ENCODE measurements at places on chromosomes 3 and 15.

DNA sequence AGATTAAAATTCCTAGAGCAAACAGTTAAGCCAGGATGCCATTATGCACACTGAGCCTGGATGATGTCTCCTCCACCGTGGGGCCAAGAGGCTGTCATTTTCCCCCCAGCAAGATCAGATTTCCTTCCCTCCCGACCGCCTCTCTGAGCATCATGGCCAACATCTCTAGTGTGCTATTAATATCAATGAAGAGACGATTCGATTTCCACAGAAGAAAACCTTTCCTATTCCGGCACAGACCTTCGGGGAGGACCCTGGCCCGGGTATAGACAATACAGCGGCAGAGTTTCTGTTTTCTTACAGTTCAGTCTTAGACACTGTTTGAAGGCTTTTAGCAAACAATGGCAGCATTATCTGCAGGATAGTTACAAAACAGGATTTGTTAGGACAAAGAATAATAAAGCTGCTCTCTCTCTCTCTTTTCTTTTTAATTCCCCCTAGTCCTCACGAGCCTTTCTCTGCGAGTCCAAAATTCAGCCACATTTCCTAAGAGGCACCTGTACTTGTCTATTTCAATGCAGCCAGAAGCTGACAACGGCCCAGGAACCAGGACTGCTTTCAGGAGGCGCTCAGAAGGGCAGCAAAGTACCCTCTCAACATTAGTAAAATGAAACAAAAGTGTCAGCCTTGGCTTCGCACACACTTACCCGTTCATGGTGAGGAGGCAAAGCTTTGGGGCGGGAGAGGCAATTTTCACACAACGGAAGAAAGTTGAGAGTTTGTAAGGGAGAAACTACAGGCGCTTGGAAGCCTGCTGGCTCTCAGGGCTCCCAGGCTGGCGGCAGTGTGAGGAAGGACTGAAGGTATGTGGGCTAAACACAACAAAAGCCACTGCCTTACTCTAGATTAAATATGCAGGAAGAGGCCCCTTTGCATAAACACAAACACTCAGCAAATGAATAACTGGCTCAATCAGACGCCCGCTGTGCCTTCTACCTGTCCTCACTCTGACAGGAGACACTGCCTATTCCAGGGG is 278.0 kb downstream of the FOXP1 start:
- DNase-seq, result peak; percentile 19

DNA sequence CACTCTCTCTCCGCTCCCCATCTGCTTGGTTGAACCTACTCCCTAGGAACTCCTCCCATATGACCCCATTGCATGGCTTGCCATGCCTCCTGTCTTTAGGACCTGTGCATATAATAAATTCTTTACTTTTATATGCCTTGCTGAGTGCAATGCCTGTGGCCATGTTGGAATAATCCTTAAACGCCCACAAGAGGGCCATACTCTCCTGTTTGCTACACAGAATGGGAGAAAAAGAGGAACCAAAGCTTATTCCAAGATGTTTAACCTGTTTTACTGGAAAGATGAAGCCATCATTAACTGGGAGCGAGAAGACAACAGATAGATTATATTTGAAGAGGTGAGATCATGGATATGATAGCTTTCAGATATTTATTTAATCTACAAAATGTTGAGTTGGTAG is 1097.8 kb downstream of the NAALADL2 start:
- DNase-seq, result no peak

GRCh38 chr3:56887402-56888025 is 85.8 kb upstream of the ARHGEF3 start:
- no peak for DNase-seq

- no peak for DNase-seq
Measured at GRCh38 chr3:53748512-53749271, 97.5 kb downstream of the CHDH start.

- DNase-seq, result no peak
Measured at GRCh38 chr3:113213896-113214587, 2.7 kb downstream of the BOC start.

DNA sequence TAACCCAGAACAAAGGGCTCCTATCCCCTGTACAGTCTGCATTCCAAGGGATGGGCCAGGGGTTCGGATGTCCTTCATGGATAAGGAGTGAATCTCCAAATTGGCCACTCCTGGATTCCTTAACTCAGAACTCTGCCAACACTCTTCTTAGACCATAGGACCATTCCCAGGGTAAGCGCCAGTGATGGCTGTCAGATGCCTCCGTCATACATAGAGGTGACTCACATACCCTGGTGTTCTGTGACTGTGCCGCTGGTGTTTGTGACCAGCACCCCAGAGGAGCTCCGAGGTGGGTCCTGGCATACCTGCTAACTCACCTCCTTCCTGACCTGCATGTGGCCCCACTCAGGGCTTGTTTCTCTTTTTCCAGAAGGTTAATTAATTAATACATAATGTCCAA is 134.7 kb downstream of the KLF13 start:
- no peak for DNase-seq

DNA sequence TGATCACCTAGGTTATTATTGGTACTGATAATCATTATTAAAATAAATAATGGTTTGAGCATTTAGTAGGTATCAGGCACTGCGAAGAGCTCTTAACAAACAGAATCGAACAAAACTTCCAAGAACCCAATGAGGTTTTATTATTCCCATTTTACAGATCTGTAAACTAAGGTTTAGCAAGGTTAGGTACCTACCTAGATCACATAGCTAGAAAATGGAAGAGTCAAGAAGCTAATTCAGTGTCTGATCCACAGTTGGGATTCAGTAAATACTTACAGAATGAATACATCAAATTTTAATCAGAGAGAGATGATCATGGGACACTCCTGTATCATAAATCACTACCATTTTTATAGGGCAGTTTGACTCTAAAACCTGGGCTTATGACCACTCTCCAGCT is 15.5 kb downstream of the GJD2 start:
- DNase-seq, result no peak

DNA sequence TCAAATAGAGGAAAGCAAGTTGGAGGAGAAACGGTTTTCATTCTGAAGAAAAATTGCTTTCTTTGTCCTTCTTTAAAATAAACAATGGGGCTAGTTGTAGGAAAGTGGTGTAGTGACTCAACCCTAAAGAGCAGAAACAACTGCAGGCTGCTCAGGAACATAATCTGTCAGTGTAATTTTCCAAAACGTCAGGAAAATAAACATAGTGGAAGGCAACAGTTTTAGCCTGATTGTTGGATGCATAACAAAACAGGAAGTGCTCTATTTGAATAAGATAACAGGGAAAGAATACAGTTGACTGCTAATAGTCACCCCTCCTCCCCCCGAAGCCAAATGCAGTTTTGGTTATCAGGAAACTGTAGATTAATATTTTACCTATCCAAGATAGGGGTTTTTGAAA is 167.6 kb downstream of the ECT2 start:
- DNase-seq, result no peak

GRCh38 chr3:74390121-74390877 is 224.2 kb downstream of the CNTN3 start:
- DNase-seq, result no peak

- DNase-seq, result peak; percentile 16
Measured at GRCh38 chr3:129824926-129825541, 68.5 kb downstream of the TMCC1 start.

GRCh38 chr3:187291512-187292132 is at the start of gene MASP1:
TSS of gene MASP1 (minus strand) at chr3:187291737. CDS start at chr3:187291632, 105 bp downstream.
- DNase-seq, result no peak

DNA sequence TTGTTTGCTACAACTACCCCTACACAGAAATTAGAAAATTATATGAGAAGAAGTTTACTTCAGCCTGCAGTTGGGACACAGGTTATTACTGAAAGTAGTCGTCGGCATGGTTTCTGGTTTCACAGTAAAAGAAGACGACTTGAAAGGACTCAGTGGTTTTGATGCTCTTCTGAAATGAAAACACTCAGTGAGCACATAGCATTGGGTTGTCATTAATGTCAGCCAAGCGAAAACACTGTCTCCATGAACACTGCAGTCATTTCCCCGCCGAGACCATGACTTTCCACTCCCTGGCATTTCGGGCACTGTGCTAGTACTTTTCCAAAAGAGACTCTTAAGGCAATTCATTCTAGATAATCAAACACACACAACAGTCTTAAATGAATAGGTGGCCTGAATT is 69.2 kb upstream of the ICE2 start:
- DNase-seq, result no peak

DNA sequence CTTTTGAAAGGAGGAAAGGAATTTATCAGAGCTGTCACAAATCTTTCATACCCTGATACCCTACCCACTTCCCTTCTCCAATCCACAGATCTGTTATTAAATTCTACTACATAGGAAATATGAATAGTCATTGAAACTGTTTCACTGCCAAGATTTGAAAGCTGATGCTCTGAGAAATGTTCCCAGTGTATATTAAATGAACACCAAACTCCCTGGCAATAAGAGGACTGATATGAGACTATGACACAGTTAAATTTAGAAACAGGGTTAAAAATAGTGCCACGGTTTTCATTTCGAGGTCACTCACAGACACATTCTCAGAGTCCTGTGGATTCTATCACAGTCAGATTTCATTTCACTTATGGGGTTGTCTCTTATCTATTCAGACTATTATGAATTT is 27.2 kb upstream of the GBE1 start:
- no peak for DNase-seq

DNA sequence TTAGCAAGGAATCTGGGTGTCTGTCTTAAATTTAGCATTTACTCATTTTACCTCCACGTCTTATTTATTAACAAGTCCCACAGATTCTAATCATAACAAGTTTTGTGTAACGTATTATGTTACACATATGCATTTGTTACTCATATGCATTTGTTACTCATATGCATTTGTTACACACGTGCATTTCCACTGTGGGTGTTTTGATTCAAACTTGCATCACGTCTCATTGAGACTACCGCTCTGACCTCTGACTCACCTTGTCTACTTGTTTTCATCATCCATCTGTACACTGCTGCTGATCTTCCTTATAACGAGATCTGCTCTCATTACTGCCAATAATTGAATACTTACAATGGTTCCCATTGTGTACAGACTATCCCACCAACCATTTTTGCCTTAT is 1141.4 kb downstream of the TBL1XR1 start:
- DNase-seq, result no peak

DNA sequence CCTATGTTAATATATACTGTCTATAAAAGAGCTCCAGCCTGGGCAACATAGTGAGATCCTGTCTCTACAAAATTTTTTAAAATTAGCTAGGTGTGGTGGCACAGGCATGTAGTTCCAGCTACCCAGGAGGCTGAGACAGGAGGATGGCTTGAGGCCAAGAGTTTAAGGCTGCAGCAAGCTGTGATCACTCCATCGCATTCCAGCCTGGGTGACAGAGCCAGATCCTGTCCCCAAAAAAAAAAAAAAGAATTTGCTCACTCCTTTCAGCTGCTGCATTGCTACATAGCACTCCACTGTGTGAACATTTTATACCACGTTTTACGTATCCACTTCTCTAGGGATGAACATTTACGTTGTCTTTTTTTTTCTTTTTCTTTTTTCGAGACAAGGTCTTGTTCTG is 6.0 kb upstream of the TSEN2 start:
- no peak for DNase-seq

GRCh38 chr3:33773637-33774036 is 24.8 kb upstream of the PDCD6IP start:
- DNase-seq, result no peak

DNA sequence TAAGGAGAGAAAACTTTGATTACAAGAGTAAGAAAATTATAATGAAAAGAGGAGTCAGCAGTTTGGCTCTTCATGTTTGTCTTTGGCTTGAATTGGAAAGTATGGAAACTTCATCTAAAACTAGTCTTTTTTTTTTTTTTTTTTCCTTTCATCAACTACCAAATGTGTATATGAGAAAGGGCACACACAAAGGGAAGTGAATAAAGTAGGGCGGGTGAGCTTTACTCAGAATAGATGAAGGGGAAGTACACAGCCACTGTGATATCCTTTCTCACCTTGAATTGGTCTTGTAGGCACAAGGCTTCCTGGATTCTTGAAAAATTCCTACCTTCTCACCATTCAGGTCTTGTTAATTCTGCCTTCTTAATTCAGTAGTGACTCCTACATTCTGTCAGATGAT is 652.3 kb upstream of the KCNMB2 start:
- DNase-seq, result no peak

- no peak for DNase-seq
Measured at GRCh38 chr3:67529915-67530314, 124.5 kb downstream of the SUCLG2 start.

DNA sequence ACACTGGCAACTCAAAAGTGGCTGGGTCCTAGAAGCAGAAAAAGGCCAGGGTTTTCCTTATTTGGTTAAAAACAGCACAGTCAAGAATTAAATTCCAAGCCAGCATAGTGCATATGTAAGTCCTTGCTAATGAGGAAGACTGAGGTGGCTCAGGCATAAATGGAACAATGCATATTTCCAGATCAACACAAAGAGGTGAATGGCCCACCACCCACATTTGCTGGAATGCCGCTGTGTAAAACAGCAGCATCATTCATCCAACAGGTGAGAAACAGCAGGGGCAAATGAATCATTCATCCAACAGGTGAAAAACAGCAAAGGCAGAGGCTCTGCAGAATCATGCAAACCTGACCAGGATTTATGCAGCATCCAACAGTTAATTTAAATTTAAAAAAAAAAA is 32.9 kb downstream of the GPR176 start:
- no peak for DNase-seq

DNA sequence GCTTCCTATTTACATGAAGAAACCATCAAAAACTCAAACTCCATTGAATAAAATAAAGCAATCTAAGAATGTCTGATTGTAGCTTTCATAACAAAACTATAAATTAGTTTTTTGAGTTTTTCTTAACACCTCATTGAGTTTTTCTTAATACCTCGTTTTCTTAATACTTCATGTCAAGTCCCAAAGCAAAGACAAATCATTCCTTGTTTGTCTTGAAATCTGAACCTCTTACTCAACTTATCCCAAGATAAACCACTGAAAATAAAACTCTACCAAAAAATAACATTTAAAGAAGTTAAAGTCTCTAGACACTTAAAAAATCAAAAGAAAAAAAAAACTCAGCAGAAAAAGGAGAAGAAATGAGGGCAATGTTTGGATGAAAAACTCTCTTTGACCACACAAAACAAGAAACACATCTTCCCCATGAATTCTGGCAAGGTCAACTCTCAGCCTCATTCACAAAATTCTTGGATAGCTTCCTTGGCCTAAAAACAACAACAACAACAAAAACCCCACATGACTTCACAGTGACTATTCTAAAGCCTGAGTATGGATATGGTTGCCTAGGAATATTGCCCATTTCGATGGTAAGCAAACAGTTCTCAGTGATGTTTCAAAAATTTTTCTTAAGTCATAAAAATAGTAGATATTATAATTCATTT is 38.2 kb downstream of the TMCC1 start:
- no peak for DNase-seq

DNA sequence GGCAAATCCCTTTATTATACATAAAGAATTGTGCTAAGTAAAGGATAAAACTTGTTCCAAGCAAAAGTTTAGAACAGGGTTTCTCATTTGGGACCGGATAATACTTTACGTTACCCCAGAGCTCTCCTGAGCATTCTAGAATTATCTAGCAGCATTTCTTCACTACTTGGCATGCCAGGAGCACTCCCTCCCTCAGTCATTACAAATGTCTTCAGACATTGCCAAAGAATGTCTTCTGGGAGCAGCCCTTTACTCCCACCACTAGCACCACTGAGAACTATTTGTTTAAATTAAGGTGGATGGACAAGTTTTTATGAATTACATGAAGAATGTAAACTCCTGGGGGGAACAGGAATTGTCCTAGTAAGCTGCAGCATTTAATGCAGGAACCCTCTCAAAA is 516.4 kb downstream of the GBE1 start:
- DNase-seq, result no peak
